ENCODE measurements at places on chromosomes 4 and X.

- no peak for DNase-seq
Observed at GRCh38 chrX:119880552-119881437, 9.2 kb downstream of the NDUFA1 start.

DNA sequence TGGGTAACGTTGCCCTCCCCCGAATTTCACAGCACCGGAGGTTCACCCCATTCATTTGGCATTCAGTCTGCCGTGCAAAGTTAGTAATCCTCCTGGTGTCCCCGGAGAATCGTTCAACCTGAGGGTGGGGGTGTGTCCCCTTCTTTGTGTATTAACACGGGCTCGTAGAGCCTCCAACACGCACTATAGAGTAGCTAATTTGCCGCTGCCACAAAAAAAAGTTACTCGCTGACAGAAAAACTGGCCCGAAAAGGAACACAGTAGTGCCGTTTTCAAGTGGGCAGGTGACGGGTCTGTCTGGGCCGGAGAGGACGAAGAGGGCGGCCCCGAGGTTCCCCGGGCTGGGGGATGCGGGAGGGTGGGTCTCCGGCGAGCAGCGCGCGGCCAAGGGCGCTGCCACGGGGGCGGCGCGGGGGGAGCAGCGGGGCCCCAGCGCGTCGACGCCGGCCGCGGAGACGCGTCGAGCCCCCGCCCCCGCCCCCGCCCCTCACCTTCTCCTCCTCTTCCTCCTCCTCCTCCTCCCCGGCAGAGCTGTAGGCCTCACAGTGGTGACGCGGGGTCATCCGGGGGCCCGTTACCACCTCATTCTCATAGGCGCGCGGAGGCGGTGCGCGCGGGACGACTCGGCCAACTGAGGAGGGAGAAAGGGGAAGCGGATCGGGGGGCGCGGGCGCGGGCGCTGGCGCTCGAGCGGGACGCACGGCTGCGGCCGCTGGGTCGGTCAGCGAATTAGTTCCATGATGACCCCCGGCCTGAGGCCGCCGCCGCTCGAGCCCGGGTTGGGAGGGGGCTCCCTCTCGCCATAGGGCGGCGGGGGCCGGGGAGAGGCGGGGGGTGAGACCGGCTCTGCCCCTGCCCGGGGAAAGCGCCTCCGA, 571 bp downstream of the CCNI start:
- DNase-seq = peak; percentile 55

- no peak for DNase-seq
Observed at GRCh38 chr4:112916868-112917267, 132.6 kb upstream of the ANK2 start.

- no peak for DNase-seq
Observed at GRCh38 chr4:53221832-53222480, 143.9 kb downstream of the SCFD2 start.

DNA sequence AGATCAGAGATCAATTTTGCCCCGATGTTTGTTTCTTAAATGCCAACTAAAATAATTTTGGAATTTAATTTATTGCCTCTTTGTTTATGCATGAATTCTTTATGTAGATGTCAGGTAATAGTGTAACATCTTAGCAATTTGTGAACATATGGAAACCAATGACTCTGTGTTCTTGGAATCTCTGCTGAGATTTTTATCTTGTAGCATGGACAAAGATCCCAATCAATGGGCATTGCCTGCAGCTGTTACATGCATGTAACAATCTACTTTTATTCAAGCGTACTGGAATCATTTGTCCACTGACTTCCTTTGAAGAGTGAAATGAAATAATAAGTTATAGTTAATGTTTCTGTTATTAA, 61.6 kb upstream of the ARSJ start:
- no peak for DNase-seq

Measured in NCI-H526 (cell line).